ENCODE measurements at places on chromosomes 1 and 21.

DNA sequence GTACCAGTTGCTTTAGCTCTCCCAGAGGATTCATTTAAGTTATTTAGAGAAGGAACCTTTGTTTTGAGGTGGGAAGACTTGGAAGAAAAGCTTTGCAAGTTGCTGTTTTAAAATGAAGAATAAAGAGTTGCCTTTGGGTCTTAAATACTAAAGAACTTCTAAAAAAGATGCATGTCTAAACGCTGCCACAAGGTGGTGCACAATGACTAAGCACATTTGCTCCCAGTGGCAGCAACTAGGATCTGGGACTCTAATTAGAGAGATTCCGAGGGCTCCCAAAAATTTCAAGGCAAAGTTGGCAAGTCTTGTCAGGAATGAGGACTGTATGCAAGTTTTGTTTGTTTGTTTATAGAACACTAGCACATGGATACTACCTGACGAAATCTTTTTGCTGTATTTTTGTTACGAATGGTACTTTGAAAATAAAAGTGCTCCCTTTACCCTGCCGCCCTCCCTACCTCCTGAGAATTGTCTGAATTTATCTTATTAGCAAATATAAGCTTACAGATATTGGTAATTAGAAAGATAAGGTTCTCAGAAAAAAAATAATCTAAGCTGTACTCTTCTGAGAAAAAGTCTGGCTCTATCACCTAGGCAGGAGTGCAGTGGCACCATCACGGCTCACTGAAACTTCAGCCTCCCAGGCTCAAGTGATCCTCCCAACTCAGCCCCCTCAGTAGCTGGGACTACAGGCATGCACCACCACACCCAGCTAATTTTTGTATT is 121.8 kb downstream of the HFM1 start:
- peak; percentile 29 for DNase-seq

DNA sequence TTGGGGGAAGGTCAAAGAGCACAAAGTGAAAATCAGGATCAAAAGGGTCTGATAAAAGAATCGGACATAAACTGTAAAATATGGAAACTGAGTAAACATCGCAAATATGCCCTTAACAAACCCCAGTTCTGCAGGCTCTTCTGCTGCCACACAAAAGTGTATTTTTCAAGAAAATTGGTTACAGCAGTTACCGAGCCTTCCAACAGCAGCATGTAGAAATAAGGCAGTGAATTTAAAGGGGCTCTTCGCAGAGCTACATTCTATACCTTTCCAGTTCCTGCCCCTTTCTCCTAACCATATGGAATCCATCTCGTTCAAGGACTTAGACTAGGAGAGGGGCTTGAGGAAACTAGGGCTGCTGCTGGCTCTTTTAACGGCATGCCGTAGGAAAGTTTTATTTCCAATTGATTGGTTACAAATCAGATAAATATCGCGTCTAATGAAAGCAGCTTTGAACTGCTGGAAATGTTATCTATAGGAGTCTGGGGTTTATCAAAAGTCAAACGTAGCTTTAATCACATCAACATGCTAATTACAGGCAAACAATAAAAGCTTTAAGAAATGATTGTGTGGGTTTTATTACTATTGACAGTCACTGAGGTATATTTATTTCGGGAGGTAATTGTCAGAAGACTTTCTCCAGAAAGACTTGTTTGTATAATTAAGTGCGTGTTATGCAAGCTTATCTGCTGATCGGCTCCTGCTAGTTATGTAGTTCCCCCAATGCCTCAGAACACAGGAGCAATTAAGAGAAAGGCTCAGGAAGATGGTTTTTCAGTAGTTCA is 59.1 kb downstream of the GORAB start:
- DNase-seq: no peak

DNA sequence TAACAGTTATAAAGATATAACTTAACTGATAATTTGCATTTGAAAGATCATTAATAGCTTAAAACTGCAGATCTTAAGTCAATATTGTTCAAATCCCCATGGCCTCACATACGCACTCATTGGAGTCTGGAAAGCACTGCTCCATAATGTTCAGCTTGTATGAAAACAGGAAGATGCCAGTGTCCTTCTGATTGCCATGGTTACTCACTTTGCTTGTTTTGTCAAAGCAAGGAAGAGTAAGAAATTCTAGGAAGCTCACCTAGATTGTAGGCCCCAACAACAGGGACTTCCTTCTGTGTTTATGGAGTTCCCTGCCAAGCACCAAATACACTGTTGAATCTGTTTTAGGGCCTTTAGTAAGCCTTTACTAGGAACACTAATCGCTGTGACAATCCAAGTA is 10.9 kb downstream of the GAS5 start:
- no peak for DNase-seq

- DNase-seq: no peak
These were observed 15.6 kb downstream of the RUNX3 start for GRCh38 chr1:24914226-24915069.

DNA sequence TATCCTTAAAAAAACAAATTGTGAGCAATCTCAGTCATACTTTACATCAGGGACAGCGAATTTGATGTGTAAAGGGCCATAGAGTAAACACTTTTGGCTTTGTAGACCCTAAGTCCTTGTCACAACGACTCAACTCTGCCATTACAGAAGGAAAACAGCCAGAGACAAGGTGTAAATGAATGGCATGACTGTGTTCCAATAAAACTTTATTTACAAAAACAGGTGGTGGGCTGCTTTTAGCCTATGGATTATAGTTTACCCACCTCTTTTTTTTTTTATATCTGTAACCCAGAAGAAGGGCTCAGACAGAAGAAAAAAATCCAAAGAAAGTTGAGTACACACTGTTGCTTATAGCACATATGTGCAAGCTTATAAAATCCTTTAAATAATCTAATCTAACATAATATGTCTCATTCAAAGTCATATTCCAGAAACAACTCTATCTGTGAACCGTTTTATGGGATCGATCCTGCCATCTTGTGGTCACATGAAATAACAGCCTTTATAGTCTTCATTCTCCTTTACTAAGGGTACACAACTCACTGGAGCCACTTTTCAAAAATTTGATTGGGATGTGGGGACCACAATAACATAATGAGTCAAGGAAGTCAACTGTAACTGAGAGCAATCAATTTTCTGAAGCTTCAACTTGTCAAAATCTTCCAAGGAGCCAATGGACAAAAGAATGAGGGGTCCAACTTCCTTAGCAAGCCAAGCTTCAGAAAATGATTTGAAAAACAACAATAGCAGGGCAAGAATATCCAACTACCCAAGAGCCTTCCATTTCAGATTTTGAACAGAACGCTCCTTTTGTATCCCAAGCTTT is 142.2 kb upstream of the KRTAP19-8 start:
- no peak for DNase-seq

DNA sequence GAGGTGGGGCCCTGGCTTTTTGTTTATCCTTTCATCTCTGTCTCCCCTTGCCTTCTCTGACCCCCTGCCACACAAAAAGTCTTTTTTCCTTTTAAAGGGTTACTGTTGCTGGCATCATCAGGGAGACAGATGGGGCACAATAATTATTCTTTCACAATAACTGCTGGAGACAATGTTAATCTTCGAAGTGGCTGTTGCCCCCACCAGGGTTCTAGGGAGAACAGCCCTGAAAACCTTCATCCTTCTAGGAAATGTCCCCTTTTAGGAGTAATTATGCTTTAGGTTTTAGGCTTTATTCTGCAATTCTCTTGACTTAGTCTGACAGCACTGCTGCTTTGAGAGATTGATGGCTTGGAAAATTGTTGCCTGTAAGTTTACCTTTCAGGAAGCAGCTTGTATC is 150.0 kb downstream of the NOS1AP start:
- DNase-seq: no peak

DNA sequence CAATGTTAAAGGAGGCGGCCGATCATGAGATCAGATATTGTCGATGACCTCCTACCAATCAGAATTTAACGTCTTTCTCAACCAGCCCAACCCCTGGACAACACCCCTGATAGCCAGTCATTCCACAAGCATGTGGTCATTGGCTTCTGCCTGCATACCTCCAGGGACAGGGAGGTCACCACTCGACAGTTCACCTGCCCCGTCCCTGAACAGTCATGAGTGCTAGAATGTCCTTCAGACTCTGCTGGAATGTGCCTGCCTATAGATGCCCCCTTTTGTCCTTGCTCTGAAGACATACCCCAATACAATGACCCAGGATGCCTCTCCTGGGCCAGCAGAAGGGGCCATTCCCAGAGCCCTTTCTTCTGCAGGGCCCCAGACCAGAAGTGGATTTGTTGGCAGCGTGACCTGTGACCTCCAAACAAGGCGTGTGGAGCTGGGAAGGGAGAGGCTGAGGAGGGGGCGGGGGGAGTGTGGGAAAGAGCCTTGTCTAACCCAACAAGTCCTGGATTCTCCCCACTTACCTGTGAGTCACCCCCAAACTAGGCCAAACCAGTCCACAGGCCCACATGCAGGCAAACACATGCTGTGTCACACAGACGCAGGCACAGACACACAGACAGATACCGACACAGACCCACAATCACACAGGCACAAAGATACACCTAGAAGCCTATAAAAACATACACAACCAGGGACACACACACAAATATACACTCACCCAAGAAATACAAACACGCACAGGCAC is 2.2 kb downstream of the CRYBG2 start:
- no peak for DNase-seq

DNA sequence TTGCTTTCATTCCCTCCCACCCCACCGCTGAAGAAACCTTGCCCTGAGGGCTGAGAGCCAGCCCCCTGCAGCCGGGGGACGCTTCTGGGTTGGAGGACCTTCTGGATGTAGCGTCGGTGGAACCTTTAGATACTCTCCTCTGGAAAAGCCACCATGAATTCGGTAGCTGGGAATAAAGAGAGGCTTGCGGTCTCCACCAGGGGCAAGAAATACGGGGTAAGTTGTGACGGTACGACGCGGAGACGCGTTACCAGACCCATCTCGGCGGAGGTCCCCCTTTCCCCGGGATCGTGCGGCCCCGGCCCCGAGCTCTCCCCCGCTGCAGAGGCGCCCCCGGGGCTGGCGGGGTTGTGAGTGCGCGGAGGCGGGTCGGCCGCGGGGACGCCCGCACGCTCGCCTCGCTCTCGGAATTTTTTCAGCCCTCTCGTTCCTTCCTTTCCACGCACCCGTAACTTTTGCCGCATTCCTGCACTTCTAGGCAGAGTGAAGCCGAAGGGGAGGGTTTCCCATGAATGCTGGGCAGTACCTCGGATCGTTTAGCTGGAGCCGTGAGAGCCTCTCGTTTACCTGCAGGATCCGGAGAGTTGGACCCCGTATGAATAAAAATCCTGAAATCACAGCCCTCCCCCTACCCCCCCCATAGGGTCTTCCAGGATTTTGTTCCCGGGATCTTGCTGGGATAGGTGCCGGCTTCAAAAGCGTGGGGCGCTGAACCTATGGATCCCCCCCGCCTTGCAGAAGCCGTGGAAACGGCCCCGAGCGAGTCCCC is 671 bp downstream of the KIF26B start:
- peak; percentile 24 for DNase-seq

GRCh38 chr1:178379807-178380206 is 117.0 kb downstream of the CLEC20A start:
- no peak for DNase-seq

DNA sequence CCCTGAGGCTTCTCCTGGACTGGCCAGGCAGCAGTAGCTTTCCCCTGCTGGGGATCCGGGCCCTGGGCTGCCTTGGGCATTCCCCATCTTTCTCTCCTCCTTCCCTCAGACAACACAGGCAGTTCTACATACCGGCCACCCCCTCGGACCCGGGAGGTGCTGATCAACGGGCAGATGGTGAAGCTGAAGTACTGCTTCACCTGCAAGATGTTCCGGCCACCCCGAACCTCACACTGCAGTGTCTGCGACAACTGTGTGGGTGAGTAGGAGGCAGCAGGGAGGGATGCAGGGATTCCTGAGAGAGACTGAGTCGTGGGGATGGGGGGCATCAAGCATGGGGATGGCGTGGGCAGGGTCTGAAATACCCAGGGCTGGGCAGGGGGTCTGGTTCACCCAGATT is 14.4 kb upstream of the SFN start:
- no peak for DNase-seq

DNA sequence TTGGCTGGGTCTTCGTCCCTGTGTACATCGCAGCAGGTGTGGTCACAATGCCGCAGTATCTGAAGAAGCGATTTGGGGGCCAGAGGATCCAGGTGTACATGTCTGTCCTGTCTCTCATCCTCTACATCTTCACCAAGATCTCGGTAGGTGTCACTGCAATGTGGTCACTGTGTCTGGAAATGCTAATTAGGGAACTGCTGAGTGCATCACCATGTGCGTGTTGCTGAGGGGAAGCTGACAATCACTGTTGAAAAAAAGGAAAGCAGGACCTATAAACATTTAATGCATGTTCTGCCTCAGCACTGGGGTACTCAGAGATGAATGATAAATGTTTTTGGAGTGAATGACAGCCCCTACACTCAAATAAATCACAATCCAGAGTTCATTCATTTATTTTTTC is 6.8 kb downstream of the SLC5A9 start:
- DNase-seq: no peak

DNA sequence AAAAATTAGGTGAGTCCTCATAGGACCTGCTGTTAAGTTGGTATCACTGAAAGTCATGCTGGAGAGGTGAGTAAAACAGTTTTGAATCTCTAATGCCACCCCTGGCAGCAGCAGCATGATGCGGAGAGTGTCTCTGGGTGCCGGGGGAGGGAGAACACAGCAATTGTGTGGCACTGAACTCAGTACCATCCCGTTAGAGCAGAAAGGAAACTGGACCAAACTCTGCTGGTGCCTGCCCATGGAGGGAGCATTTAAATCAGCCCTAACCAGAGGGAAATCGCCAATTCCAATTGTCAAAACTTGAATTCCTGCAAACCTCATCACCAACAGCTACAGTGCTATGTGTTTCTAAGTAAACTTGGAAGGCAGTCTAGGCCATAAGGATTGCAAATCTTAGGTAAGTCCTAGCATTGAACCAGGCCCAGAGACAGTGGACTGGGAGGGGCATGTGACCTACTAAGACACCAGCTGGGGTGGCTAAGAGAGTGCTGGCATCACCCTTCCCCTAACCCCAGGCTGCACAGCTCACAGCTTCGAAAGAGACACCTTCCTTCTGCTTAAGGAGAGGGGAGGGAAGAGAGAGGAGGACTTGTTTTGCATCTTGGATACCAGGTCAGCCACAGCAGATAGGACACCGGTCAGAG is 30.0 kb downstream of the CD53 start:
- no peak for DNase-seq

- no peak for DNase-seq
These were observed 14.1 kb downstream of the DISP1 start for GRCh38 chr1:222828939-222829338.

DNA sequence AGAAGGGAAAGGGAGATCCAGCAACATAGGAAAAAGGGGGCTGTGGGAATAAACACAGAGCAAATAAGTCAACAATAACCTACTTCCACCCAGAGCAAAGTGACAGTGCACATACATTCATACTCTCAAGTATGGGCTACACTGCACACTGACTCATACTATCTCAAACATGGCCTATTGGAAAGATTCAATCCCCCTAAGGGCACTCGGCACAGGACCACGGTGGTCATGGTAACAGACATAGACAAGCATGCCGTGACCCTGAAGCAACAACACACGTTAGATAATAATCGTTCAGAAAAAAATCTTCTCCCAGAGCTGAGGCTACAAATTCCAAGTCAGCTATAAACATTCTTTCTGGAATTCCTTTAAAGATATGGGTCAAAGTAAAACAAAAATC is 16.8 kb upstream of the JAK1 start:
- no peak for DNase-seq

- no peak for DNase-seq
These were observed 125.9 kb downstream of the HFM1 start for GRCh38 chr1:91278754-91279153.
